ENCODE measurements at places on chromosomes 4 and X. TPM values are rescaled to one million over a fixed set of nuclear protein-coding genes. Genes with fewer than 3 reads are reported as not detected.

The TNIP3 gene
- total RNA-seq = 0.12 TPM

The HS6ST2 gene
- 0.06 TPM for total RNA-seq

The HSFX3 gene
- not detected for total RNA-seq

The SYTL4 gene
- 3.9 TPM for total RNA-seq

The NUDT11 gene
- 2.6 TPM for total RNA-seq

The RBM46 gene
- not detected for total RNA-seq

The DOCK11 gene
- total RNA-seq = 7.9 TPM

The VCX2 gene
- not detected for total RNA-seq

The RASL11B gene
- 0.16 TPM for total RNA-seq

The CCNQ gene
- 59.8 TPM for total RNA-seq

The BRS3 gene
- not detected for total RNA-seq

The TRAM1L1 gene
- 0.45 TPM for total RNA-seq

The EDA gene
- 0.42 TPM for total RNA-seq

The NXF2 gene
- not detected for total RNA-seq

The LRCH2 gene
- total RNA-seq = not detected

The GAGE12E gene
- total RNA-seq = not detected

The TMSB4X gene
- total RNA-seq = 6,180 TPM

The PWWP3B gene
- total RNA-seq = not detected

The TNIP2 gene
- 33.0 TPM for total RNA-seq

The UGT2B17 gene
- not detected for total RNA-seq

The ERCC6L gene
- 12.2 TPM for total RNA-seq

The ZNF185 gene
- 8.0 TPM for total RNA-seq

The GIMD1 gene
- total RNA-seq = not detected

The RASSF6 gene
- 0.72 TPM for total RNA-seq

The PABPC1L2A gene
- not detected for total RNA-seq

The SORBS2 gene
- 1.0 TPM for total RNA-seq

The PCYT1B gene
- total RNA-seq = not detected

The RFC1 gene
- 16.5 TPM for total RNA-seq

The UCP1 gene
- total RNA-seq = not detected

The SLITRK2 gene
- total RNA-seq = not detected

The BOD1L1 gene
- total RNA-seq = 13.4 TPM

The DDX53 gene
- not detected for total RNA-seq

The ABCG2 gene
- total RNA-seq = 17.9 TPM

The KDR gene
- total RNA-seq = not detected

The SLC2A9 gene
- total RNA-seq = 0.83 TPM

The GPR82 gene
- not detected for total RNA-seq

The DCHS2 gene
- not detected for total RNA-seq

The POU4F2 gene
- not detected for total RNA-seq

The PPP4R3C gene
- not detected for total RNA-seq

The EXOC1L gene
- total RNA-seq = not detected

The TMPRSS11F gene
- total RNA-seq = not detected

The ZMAT1 gene
- total RNA-seq = not detected

The CITED1 gene
- 0.81 TPM for total RNA-seq

The GAGE2A gene
- total RNA-seq = not detected

The BEX5 gene
- not detected for total RNA-seq

The ITIH6 gene
- total RNA-seq = not detected

The ARHGAP36 gene
- not detected for total RNA-seq

The MAGEC3 gene
- total RNA-seq = not detected

The SHISA3 gene
- not detected for total RNA-seq

The SLC10A6 gene
- total RNA-seq = not detected

The SLC38A5 gene
- total RNA-seq = 0.42 TPM

The ARHGEF6 gene
- 0.09 TPM for total RNA-seq

The NPY2R gene
- not detected for total RNA-seq

The GUCY1A1 gene
- not detected for total RNA-seq
